ENCODE measurements at places on chromosomes 1 and 21.

DNA sequence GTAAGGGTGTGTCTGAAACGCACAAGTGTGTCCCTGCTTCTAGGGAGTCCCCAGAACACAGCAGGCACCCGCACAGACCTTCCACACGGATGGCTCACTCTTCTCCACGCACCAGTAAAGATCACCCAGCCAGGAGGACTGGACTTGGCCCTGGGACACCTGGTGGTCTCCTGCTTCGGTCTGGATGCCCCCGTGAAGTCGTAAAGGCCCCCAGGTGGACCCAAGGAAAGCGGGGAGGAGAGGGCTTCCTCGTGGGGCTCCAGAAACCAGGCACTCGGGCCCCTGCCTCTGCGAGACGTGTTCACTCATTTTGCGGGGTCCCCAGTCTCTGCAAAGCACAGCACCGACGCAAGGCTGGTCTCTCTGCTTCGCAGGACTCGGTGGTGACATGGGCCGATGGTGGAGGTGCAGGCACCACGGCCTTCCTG is 20.2 kb upstream of the COL6A2 start:
- DNase-seq, result no peak

DNA sequence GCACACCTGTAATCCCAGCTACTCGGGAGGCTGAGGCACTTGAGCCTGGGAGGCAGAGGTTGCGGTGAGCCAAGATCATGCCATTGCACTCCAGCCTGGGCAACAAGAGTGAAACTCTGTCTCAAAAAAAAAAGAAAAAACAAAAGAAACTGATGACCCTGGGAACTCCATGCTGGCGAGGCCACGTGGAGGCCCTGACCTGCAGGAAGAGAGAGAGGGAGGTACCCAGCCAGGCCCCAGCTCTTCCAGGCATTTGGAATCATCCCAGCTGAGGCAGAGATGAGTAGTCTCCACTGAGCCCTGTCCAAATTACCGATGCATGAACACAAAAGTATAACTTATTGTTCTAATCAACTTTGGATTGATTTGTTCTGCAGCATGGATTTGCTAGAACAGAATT is 132.0 kb upstream of the ZBTB40 start:
- DNase-seq, result no peak

- no peak for DNase-seq
Measured at GRCh38 chr1:52668711-52669110, 29.4 kb downstream of the COA7 start.

GRCh38 chr1:186139115-186139514 is 235.9 kb downstream of the TPR start:
- DNase-seq, result no peak

- no peak for DNase-seq
Measured at GRCh38 chr1:115210302-115210711, 121.0 kb upstream of the TSPAN2 start.

DNA sequence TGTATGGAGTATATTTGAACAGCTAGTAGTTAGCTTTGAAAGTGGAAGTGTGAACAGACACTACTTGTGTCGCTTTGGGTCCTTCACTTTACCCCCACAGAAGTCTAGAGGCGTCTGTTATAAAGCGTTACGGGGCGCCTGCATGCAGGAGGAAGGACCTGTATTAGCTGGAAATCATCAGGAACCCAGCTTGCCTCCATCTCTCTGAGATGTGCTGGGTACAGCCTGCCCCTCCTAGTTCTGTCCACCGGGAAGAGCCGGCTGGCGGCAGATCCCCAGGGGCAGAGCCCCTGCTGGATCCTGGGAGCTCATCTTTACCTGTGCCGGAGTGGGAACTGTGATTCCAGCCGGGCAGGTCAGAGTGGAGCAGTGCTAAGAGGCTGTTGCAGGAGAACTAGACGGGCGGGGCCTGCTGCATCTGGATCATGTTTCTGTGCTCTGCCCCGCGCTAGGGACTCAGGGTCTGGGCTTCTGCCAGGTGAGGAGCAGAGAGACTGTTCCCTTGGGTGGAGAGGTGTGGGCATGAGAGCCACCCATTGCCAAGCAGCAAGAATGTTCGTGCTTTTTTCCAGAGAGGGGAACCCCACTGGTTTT is 22.3 kb upstream of the SPSB1 start:
- DNase-seq, result no peak

- peak; percentile 35 for DNase-seq
Measured at GRCh38 chr1:41919764-41920397, 1.2 kb upstream of the HIVEP3 start.

DNA sequence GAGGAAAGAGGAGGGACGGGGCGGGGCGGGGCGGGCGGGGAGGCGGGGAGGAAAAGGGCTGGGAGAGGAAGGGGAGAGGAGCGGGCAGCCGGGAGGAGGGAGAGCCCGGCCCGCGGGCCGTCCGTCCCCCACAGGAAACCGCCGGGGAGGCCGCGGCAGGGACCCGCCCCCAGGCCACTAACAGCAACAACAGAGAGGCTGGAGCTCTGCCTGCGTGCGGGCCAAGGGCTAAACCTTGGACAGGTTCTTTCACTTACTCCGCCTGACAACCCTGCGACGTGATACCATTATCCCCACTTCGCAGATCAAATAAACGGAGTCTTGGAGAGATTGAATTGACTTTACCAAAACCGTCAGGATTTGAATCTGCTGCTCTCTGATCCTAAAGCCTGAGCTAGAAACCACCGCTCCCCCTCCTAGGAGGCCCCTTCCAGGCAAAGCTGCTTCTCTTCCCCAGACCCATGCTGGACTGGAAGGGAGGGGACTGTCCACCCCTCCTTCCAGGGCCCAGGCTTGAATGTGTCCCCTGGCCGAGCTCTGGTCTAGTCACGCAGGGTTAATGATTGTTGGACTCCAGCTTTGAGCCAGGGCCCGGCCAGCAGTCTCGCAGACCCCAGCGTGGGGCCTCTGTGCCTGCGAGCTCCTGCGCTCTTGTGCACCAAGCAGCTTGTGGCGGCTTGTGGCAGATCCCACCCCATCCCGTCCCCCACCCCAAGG is at the start of gene EVA1B:
Gene EVA1B, minus strand, starts transcription at position 10 of the 717 bp plus-strand sequence. CDS start 608 bp downstream, outside the sequence.
- DNase-seq, result peak; percentile 33

DNA sequence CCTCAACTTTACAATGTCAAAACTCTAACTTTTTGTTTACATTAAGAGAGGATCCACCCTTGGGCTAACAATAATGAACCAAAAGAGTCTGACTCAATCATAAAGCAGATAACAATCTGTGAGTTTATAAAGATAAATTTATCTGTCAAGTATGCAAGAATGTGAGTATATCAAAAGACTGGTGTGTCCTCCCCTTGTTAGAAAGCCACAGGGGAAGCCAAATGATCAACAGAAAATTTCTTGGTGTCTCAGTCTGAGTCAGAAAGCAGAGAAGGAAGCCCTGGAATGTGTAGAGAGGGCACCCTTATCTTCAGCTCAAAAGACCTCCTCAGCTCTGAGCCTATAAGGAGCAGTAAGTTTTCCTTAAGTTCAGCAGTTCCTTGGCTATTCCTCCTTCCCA is 13.9 kb upstream of the PDIK1L start:
- no peak for DNase-seq

- DNase-seq, result no peak
Measured at GRCh38 chr1:39214998-39215873, 10.7 kb downstream of the MACF1 start.

DNA sequence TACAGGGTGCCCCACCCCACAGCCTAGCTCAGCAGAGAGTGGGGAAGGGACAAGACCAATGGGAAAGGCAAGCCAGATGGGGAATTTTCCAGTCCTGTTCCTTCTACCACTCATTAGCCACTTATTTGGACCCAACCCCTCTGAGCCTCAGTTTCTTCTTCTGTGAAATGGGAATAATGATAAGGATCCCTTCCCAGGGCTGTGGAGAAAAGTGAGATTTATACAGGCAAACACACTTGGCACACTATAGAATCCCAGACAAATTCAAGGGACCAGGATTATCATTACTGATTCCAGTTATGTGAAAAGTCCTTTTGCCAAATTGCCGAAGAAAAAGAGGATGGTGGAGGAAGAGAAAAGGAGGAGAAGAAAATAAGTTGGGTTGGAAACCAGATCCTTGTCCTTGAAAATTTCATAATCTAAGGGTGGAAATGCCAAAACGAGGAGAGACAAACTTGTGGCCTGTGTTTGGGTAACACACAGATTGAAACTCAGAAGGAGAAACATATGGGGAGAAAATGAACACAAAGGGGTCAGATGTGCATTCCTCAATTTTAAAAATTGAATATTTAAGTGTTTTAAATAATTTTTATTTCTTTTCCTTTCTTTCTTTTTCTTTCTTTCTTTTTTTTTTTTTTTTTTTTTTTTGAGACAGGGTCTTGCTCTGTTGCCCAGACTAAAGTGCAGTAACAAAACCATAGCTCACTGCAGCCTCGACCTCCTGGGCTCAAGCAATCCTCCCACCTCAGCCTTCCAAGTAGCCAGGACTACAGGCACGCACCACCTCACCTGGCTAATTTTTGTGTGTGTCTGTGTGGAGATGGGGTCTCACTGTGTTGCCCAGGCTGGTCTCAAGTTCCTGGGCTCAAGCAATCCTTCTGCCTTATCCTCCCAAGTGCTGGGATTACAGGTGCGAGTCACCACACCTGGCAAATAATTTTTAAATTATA is 9.6 kb downstream of the CAPN2 start:
- no peak for DNase-seq

DNA sequence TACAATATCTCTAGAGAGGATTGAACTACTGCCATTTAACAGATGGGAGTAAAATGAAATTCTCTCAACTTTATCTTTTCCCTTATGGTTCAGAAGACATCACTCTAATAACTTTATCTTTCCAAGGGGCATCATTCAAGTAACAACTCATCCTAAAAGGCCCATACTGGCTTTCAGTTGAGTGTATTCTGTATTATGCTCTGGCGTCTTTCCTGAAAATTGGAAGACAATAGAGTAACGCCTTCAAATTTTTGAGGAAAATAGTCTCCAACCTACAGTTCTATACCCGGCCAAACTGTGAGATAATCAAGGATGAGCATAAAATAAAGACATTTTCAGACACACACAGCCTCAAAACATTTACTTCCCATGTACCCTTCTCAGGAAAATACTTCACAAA is 103.3 kb downstream of the RERE start:
- no peak for DNase-seq

GRCh38 chr1:2258122-2258681 is 30.1 kb downstream of the SKI start:
- no peak for DNase-seq

DNA sequence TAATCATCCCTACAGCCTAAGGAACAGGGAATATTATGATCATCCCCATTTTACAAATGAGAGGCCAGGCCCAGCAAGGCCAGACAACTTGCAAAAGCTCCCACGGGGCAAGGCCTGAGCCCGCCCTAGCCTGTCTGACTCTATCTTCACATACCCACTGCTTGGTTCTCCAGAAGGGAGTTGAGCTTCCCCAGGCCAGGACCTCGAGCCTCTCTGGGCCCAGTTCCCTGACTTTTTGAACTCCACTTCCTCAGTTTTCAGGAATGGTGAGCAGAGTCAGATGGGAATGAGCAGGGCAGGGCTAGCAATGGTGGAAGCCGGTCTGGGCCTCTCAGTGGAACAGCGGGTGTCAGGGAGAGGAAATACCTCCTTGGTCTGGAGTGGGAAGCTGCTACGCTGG is 39.3 kb downstream of the CACNA1S start:
- DNase-seq, result no peak

DNA sequence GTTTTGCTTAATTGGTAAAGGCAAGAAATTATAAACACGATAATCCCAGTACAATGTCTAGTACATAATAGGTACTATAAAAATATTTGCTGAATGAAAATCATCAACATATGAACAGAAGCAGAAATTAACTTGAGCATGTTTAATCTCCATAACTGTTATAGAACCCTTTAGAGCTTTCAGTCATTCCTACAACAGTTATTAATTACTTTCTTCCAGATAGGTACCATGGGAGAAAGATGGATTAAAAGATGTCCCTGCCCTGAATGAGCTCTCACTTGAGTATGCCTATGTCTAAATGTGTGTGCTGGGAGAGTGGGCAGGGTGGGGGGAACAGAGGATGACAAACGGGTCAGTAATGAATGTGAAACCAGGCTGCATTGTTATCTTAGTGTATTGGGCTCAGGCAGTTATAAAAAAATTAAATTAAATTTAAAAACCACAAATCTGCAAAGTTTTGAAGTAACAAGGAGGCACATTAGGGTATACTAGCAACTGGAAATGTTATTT is 2.4 kb downstream of the EPS15 start:
- no peak for DNase-seq

- DNase-seq, result no peak
Measured at GRCh38 chr1:91537281-91537986, 36.8 kb downstream of the CDC7 start.

DNA sequence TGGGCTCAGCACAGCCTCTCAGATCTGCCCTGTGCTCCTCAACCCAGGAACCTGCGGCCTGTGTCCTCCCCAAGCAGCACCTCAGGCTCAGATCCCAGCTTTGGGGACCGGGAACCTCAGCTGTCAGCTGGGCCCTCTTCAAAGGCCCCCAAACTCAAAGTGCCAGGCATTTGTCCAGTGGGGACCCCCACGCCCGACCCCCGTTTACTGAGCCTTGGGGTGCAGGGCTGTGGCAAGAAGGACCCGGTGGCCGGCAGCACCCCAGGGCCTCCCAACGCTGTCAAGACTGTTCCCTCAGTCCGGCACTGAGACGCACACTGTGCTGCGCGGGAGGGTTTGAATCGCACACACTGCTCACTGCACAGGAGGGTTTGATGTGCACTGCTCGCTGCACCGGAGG is 35.0 kb downstream of the MORN1 start:
- no peak for DNase-seq

DNA sequence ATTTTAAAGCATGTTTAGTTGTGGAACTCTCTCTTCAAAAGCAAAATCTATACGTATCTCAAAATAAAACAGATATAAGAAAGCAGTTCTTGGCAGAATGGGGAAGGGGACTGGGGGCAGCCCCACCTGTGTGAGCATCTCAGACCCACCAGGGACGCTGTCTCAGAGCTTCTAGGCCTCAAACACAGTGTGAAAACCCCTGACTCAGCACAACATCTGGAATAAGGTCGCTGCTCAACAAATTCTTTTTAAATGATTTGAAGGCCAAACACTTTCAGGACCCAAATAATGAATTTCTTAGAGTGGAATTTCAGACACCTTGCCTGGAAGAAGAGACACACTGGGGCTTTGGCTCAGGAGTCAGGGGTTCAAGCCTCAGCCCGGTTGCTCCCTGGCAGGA is 27.1 kb upstream of the GRHL3 start:
- no peak for DNase-seq

DNA sequence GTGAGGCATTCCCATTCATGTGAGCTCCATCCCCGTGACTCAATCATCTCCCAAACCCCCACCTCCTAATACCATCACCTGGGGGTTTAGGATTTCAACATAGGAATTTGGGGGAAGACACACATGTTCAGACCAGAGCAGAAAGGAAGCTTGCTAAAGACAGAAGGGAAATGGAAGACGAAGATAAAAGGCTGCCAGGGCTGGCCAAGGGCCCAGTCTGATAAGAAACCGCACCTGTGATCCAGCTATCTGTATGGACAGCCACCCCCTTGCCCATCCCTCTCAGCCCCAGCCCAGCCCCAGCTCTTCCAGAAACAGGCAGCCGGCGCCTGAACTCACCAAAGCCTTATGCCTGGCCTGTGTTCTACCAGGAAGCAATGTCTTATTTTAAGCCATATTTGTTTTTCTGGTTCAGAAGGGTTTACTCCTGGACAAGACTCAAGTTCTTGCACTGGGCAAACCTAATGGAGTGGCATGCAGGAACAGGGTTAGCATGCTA is 198.4 kb upstream of the VAMP3 start:
- DNase-seq, result no peak
